ENCODE measurements at places on chromosomes 3 and 15.

DNA sequence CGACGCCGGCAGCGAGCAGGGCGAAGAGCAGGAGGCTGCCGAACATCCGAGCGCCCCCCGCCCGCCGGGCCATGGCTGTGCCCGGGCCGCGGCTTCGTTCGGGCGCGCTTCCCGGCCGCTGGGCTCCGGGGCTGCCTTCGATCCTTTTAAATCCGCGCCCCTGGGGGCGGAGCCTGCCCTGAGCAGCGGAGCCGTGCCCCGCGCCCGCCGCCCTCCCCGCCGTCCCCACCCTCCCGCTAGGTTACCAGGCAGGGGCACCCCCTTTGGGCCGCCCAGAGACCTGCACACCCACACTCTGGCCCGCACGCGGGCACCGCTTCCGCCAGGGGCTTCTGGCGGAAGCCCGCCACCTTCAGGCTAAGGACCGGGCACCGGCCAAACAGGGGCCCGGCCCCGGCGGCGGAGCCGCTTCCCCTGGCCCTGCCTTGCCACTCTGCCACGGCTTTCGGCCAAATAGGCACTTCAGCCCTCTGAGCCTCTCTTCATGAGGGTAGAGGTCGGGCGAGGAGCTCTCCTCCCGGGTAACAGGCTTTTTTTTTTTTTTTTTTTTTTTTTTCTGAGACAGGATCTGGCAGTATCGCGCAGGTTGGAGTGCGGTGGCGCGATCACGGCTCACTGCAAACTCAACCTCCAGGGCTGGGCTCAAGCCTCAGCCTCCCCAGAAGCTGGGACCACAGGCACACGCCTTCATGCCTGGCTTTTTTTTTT is at the start of gene NMB:
TSS of gene NMB (minus strand) at position 120 of the 708 bp plus-strand sequence. CDS start at position 73, 47 bp downstream.
- DNase-seq, result peak; percentile 71

- DNase-seq, result no peak
Observed at GRCh38 chr15:37098468-37099318, 1.7 kb downstream of the MEIS2 start.

GRCh38 chr15:84747416-84748273 is 747 bp upstream of the ZNF592 start:
- peak; percentile 45 for DNase-seq

- no peak for DNase-seq
Observed at GRCh38 chr15:95446854-95447253, 883.6 kb upstream of the NR2F2 start.

- DNase-seq, result no peak
Observed at GRCh38 chr3:160757233-160758106, 1.4 kb downstream of the PPM1L start.

DNA sequence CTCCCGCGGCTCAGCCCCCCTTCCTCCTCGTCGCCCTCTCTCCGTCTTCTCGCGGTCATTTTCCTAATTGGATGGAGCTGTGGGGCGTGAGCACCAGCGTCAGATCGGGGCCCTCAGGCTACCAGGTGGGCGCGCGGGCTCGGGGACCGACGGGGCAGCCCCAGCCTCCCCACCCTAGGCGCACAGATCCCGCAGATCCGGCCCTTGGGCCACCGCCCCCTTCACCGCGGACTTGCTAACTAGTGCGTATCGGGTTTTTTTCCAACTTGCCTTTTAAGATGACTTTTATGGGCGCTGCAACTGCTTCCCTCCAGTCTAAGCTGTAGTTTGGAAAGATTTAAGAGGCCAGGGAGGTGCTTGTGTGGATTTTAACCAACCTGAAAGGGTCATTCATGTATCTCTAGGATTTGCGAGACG is 1.3 kb downstream of the ZNF710 start:
- no peak for DNase-seq

GRCh38 chr3:124177071-124177470 is 185.1 kb upstream of the ROPN1 start:
- DNase-seq, result no peak

DNA sequence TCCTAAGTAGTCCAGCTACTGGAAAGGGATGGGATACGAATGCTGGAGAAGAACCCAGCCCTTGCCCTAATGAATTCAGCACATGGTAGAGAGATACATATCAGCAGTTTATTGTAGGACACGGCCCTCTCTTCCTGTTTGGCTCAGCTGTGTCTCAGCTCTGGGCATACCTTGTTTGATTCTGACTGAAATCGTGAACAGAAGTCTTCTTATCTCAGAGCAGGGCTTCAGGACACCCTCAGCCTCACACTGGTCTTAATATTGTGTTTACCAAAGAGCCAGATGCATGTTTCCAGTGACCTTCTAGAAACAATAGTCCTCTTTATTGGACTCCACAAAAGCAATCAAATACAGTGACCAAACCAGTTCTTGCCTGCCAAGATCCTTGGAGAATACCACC is 54.7 kb downstream of the FAM174B start:
- DNase-seq, result no peak

GRCh38 chr15:45136378-45136764 is 6.6 kb downstream of the DUOX1 start:
- DNase-seq, result no peak

DNA sequence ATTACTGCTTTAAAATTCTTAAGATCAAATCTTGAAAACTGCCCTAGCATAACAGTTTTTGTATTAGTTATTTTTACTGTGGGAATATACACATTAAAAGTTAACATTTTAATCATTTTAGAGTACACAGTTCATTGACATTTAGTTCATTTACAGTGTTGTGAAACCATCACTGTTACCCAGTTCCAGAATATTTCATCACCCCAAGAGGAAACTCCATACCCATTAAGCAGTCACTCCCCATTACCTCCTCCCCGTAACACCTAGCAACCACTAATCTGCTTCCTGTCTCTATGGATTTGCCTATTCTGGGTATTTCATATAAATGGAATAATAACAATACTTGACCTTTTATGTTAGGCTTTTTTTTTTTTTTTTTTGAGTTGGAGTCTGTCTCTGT is 164.1 kb upstream of the LRRFIP2 start:
- DNase-seq, result no peak

- peak; percentile 70 for DNase-seq
Observed at GRCh38 chr15:32646291-32646690, 4.8 kb downstream of the SCG5 start.

- DNase-seq, result no peak
Observed at GRCh38 chr3:18687286-18687685, 262.1 kb upstream of the SATB1 start.

- no peak for DNase-seq
Observed at GRCh38 chr15:80070840-80071239, 11.4 kb downstream of the ZFAND6 start.

- DNase-seq, result no peak
Observed at GRCh38 chr3:17995769-17996168, 253.3 kb upstream of the TBC1D5 start.

- DNase-seq, result no peak
Observed at GRCh38 chr15:92037491-92037890, 184.0 kb downstream of the SLCO3A1 start.

- DNase-seq, result no peak
Observed at GRCh38 chr3:4529876-4530588, 36.9 kb downstream of the ITPR1 start.

GRCh38 chr3:88090681-88091080 is 31.6 kb downstream of the ZNF654 start:
- DNase-seq, result no peak

GRCh38 chr15:85760531-85761371 is 34.0 kb downstream of the KLHL25 start:
- DNase-seq, result no peak

DNA sequence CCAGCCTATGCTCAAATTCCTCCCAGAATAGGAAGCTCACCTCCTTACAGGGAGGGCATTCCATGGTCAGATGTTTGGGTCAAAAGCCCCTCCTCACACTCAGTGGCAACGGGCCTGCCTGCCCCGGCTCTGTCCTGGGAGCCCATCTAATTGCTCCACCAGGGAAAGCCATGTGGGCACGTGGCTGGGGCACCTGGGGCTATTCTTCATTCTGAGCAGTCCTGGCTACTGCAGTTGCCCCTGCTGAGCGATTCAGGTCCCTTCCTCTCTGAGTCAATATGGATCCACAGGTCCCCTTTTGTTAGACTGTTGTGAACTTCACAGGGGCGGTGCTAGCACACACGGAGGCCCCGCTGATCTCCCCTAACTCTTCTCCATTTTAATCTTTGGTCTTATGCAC is 39.4 kb downstream of the TPRA1 start:
- DNase-seq, result no peak

GRCh38 chr15:100343251-100343650 is 1.5 kb upstream of the ADAMTS17 start:
- DNase-seq, result no peak

GRCh38 chr3:182083112-182083511 is 371.4 kb downstream of the SOX2 start:
- DNase-seq, result no peak

- DNase-seq, result no peak
Observed at GRCh38 chr15:62809115-62809967, 233.2 kb upstream of the TPM1 start.

- no peak for DNase-seq
Observed at GRCh38 chr3:82390868-82391267, 629.4 kb upstream of the GBE1 start.

GRCh38 chr3:76566211-76566534 is 473.7 kb upstream of the ROBO2 start:
- no peak for DNase-seq

DNA sequence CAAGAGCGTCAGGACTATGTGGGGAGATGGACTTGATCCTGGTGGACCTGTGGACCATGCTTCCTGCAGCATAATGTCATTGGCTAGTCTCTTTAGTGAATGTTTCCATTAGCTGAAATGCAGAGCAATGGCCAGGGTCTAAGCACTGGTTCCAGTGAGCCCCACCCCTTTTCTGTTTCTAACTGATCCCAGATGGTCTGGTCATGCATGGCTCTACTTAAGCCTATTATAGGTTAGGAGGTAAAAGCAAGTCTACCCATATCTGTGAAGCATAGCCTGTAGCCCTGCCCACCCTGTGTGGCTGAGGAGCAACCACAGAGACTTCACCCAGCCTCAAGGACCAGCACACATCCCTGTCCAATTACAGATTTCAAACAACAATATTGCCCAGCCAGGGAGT is 419.2 kb downstream of the ZNF385D start:
- no peak for DNase-seq

GRCh38 chr15:90106522-90107117 is 4.4 kb upstream of the IDH2 start:
- no peak for DNase-seq

GRCh38 chr3:38960953-38961622 is 90.7 kb downstream of the SCN11A start:
- DNase-seq, result peak; percentile 20

GRCh38 chr3:45123581-45124269 is 22.5 kb downstream of the CDCP1 start:
- no peak for DNase-seq

Data from NCI-H1092 (cell line).